Hematopoietic multipotent progenitor cell treated with erythropoietin and hydrocortisone succinate and interleukin-3 and kit ligand, for 17 days (in vitro differentiated cells): ENCODE measurements at places on chromosomes 1 and 21.

DNA sequence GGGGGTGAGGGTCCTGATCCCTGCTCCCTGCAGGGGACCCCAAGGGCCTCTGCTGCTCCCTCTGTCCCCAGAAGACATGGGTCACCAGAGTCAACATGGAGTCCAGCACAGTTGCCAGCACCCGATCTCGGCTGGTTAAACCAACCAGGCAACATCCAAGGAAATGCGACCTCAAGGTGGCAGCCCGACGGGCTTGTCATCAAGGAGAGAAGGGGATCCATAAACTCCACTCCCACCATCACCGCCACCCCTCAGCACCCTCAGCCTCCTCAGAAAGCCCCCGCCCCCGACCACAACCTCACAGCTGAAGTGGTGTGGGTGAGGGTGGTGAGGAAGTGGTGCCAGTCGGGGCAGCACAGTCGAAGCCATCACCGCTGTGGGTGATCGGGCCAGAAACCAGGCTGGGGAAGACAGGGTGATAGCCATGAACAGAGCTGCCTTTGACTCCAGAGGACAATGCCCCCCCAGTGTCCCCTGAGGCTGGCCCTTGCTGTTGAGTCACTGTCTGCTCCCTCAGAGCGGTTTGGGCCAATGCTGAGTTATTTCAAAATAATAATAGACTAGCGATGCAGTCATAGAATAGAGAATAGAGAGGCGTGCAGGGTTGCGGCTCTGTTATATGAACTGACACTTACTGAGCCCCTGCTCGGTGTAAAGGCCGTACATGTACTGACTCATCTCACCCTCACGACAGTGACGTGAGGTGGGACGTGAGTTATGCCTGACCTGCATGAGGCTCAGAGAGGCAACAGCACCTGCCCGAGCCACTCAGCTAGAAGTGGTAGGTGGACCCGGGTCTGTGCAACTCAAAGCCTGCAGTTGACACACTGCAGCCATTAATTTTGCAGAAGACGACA, 88.7 kb upstream of the IFFO2 start:
- DNase-seq, result no peak

DNA sequence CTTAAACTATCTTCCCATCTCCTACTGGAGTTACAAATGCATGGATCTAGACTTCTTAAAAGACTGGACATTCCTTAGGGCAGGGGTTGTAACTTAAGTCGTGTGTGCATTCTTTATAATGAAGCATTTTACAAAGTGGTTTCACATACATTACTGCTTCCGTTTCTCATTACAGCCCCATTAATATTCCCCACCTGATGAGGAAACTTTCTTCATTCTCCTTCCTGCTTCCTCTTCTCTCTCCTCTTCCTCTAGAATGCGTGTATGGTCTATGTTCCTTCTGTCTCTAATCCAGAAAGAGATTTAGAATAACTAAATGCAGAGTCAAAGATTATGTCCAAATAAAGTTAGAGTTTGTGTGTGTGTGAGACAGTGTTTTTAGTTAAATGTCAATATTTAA, 1.8 kb upstream of the CAP1 start:
- no peak for DNase-seq

- no peak for DNase-seq
Measured at GRCh38 chr1:29121936-29122681, 1.6 kb downstream of the TMEM200B start.

- no peak for DNase-seq
Measured at GRCh38 chr1:245294020-245294419, 139.2 kb downstream of the KIF26B start.

- no peak for DNase-seq
Measured at GRCh38 chr1:98405581-98406074, 255.9 kb upstream of the SNX7 start.

GRCh38 chr1:159999204-159999603, 32.6 kb downstream of the PIGM start:
- no peak for DNase-seq

DNA sequence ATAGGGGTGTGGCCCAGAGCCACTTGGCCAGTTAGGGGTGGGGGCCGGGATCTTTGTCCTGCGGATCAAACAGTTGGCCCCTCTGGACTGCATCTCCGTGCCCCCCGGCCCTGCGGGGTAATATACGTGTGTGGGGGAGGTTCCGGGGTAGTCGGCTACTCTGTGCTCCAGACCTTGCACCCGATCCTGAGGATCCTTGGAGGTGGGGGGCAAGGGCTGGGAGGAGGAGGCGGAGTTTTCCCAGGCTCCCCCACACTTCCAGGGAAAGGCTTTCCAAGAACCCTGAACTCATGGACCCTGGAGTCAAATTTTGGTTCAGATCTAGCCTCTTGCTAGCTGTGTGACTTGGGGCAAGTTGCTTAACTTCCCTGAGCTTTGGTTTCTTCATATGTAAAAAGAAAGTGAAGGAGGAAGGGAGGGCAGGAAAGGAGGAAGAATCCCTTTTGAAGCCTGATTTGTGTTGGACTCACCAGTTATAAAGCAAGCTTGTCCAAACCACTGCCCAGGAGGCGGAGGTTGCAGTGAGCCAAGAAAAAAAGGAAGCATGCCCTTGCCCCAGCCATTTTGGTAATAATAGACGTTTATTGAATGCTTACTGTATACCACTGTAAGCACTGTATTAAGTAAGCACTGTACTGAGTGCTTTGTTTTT, 686 bp downstream of the MIIP start:
- no peak for DNase-seq

- no peak for DNase-seq
Measured at GRCh38 chr1:223067914-223068313, 75.1 kb downstream of the TLR5 start.
